ENCODE measurements at places on chromosomes 2 and 18. TPM values are rescaled to one million over a fixed set of nuclear protein-coding genes. Genes with fewer than 3 reads are reported as not detected.

DNA sequence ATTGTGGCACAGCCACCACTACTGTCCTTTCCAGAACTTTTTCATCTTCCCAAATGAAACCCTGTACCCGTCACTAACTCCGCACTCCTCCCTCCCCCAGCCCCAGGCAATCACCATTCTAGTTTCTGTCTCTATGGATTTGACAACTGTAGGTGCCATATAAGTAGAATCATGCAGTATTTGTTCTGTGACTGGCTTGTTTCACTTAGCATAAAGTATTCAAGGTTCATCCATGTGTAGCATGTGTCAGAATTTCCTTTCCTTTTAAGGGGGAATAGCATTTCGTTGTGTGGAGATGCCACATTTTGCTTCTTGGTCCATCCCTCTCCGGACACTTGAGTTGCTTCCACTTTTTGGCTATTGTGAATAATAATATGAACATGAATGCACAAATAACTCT, 842 bp upstream of the CKAP2L start:
- H3K27ac ChIP-seq = peak overlapping the region; percentile 92
- peaks cover 20% of the 10 kb centered on the region for H3K36me3 ChIP-seq
- peak overlapping the region; percentile 88 for H3K4me3 ChIP-seq

Gene LRATD1
- 7.3 TPM for total RNA-seq

- peaks cover 5% of the 10 kb centered on the region for H3K4me1 ChIP-seq
- DNase-seq = no peak
- H3K36me3 ChIP-seq = no peaks in the 10 kb centered on the region
- peaks cover 7% of the 10 kb centered on the region for H3K27me3 ChIP-seq
- H3K27ac ChIP-seq = no peak overlapping the region
Observed at GRCh38 chr2:196598846-196599245, 40.7 kb upstream of the CCDC150 start.

DNA sequence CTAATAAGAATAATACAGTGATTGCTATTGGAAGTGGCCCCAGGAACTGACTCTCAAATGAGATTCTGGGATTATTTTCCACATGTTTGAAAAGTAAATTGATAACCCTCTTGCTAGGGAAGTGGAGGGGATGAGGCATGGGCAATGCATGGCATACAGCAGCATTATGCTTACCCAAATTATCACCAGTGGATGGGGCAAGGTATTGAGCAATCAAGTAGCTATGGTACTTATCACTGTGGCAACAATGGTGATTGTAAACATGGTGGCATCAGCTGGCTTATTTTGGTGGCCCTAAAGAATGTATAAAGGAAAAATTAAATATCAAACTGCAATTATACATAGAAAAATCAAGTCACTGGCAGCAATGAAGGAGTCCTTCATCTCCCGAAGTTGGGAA, 155.1 kb downstream of the FIGN start:
- no peak overlapping the region for H3K27ac ChIP-seq
- H3K4me3 ChIP-seq = no peak overlapping the region
- no peak for DNase-seq

Gene RIT2
- total RNA-seq = not detected

Gene TBR1
- not detected for total RNA-seq

Gene RGPD3
- total RNA-seq = not detected

DNA sequence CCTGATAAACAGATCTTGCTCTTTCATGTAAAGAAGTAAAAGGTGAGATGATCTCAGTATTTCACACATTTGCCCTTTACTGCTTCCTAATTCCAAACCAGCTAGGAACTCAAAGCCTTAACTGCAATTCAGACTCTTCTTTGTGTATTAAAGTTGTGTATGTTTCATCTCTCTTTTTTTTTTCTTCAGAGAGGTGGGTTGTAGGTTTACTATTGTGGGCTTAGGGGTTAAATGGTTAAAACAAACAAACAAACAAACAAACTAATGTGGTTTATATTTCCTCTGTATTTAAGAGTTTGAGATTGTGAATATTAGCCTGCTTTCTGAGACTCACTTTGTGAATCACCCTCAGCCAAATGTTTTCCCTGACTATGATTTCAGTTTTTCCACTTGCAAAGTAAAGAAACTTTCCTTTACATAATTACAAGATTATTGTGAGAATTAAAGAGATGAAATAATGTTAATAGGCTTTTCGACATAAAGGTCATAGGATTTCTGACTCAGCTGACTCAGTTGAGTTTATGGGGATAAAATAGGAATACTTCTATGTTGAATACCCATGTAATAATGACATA, 2.8 kb downstream of the GULP1 start:
- peaks cover 15% of the 10 kb centered on the region for H3K4me1 ChIP-seq
- H3K36me3 ChIP-seq = no peaks in the 10 kb centered on the region
- no peak for DNase-seq
- peak overlapping the region; percentile 75 for H3K4me3 ChIP-seq
- no peaks in the 10 kb centered on the region for H3K27me3 ChIP-seq

GRCh38 chr2:30046396-30046795, 100.4 kb upstream of the YPEL5 start:
- H3K27me3 ChIP-seq = 0 out of 2 replicates have a peak, but pooled peaks cover 4% of the 10 kb centered on the region
- no peak overlapping the region for H3K4me3 ChIP-seq
- H3K27ac ChIP-seq = no peak overlapping the region

Gene SPDYA
- total RNA-seq = 0.16 TPM

DNA sequence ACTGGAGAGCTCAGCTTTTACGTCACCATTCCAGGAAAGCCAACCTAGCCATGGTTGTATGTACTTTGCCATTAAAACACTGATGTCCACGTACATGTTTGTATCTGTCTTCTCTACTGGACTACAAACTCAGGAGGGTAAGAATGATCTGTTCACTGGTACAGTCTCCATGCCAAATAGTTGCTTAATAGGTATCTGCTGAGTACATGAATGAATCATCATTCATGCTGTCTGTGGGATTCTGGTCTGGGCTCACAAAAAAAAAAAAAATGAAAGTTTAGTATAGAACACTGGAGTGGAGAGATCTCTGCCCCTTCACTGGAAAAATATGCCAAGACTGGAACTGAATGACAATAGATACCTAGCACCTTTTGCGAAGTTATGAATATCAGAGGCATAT, 102.6 kb upstream of the ITGA4 start:
- H3K27ac ChIP-seq = no peak overlapping the region
- no peak for DNase-seq
- no peaks in the 10 kb centered on the region for H3K36me3 ChIP-seq

DNA sequence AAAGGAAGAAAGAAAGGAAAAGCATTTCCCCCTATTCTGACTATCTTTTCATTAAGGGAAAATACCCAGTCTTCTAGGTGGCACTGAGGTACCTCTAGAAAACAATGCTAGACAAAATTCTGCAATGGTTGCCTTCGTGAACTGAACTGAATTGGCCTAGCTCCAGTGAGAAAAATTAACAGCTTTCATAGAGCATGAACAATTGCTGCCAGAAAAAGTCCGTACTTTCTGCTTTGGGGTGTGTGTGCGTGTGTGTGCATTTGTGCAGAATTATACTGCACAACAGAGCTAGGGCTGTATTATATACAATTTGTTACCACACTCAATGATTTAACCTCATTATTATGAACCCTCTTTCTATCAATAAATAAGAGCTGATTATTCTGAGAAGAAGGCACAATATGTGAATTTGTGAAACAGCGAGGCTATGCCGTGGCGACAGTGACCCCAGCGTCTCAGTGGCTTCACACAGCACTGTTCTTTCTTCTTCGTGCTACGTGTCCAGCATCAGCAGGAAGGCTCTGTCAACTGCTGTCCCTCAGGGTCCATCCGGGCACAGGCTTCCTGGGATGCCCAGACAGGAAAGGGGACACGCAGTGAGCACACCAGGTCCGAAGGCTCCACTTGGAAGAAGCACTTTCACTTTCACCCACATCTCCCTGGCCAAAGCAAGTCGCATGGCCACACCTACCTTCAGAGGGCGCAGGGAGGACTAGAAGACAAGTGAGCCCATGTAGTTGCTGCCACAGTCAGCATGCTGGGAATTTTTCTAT, 47.5 kb downstream of the PTGR3 start:
- no peaks in the 10 kb centered on the region for H3K36me3 ChIP-seq
- H3K27me3 ChIP-seq = peaks cover 20% of the 10 kb centered on the region
- H3K4me1 ChIP-seq = no peaks in the 10 kb centered on the region
- peak overlapping the region; percentile 35 for H3K4me3 ChIP-seq
- no peak for DNase-seq

- H3K27ac ChIP-seq = no peak overlapping the region
- no peaks in the 10 kb centered on the region for H3K36me3 ChIP-seq
- no peak overlapping the region for H3K4me3 ChIP-seq
- no peaks in the 10 kb centered on the region for H3K4me1 ChIP-seq
- no peak for DNase-seq
- peaks cover 19% of the 10 kb centered on the region for H3K27me3 ChIP-seq
Observed at GRCh38 chr2:101559551-101559950, 84.6 kb upstream of the RFX8 start.

Gene RFTN2
- total RNA-seq = not detected

DNA sequence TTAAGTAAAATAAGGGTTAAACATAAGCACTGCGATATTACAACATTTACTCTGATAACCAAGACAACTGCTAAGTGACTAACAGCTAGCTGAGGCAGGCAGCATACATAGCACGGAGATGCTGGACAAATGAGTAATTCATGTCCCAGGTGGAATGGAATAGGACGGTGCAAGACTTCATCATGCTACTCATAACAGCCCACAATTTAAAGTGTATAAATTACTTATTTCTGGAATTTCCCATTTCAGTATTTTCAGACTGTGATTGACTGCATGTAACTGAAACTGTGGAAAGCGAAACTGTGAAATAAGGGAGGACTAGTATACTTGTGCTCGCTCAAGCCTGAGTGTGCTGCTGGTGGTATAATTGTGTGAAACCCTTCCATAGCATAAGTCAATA, 12.9 kb downstream of the IER3IP1 start:
- H3K27ac ChIP-seq = no peak overlapping the region
- DNase-seq = no peak
- H3K27me3 ChIP-seq = no peaks in the 10 kb centered on the region
- 0 out of 3 replicates have a peak, but pooled peaks cover 2% of the 10 kb centered on the region for H3K36me3 ChIP-seq
- H3K4me3 ChIP-seq = no peak overlapping the region

GRCh38 chr2:121721926-121722325, 14.7 kb downstream of the NIFK start:
- peaks cover 16% of the 10 kb centered on the region for H3K4me1 ChIP-seq
- H3K27ac ChIP-seq = no peak overlapping the region
- H3K4me3 ChIP-seq = no peak overlapping the region
- H3K36me3 ChIP-seq = peaks cover 5% of the 10 kb centered on the region

DNA sequence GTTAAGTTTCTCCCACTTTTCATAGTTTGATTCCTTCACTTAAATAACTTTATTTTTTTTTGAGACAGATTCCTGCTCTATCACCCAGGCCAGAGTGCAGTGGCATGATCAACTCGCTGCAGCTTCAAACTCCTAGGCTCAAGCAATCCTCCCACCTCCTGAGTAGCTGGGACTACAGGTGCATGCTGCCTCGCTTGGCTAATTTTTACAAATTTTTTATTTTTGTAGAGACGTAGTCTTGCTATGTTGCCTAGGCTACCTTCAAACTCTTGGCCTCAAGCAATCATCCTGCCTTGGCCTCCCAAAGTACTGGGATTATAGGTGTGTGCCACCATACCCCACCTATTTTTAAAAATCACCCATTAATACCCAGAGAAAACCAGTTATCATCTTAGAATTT, 14.2 kb upstream of the WIPF1 start:
- DNase-seq = no peak
- H3K27me3 ChIP-seq = no peaks in the 10 kb centered on the region
- H3K4me3 ChIP-seq = no peak overlapping the region
- H3K27ac ChIP-seq = no peak overlapping the region
- H3K4me1 ChIP-seq = no peaks in the 10 kb centered on the region
- no peaks in the 10 kb centered on the region for H3K36me3 ChIP-seq

DNA sequence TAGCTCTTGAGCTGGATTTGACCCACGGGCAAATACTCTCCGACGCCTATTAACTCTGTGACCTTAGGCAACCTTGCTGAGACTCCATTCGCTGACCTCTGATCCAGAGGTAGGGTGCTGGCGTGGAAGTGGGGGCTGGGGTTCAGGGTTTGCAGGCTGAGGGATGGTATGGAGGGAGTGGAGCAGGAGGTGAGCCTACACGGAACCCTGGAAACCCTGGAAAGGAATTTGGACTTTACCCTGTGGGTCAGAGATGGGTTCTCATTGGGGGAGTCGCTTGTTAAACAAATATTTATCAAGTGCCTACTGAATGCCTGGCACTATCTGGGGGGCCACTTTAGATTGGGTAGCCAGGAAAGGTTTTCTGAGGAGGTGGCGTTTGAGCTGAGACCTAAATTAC, 58.2 kb upstream of the FZD7 start:
- H3K4me3 ChIP-seq = no peak overlapping the region
- H3K4me1 ChIP-seq = no peaks in the 10 kb centered on the region

Gene PLCL1
- total RNA-seq = 8.9 TPM

Gene COL5A2
- total RNA-seq = 0.42 TPM

DNA sequence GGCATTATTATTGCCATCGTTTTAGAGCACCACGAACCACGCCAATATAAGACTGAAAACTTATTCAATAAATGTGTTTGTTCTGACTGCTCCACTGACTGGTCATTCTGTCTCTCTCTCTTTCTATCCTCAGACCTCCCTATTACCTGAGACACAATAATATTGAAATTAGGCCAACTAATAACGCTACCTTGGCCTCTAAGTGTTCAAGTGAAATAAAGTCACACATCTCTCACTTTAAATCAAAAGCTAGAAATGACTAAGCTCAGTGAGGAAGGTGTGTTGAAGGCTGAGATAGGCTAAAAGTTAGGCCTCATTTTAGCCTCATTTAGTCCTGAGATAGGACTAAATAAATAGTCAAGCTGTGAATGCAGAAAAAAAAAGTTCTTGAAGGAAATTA, 38.8 kb downstream of the G6PC2 start:
- no peak overlapping the region for H3K27ac ChIP-seq
- DNase-seq = no peak
- H3K4me1 ChIP-seq = peaks cover 72% of the 10 kb centered on the region
- H3K36me3 ChIP-seq = no peaks in the 10 kb centered on the region
- H3K27me3 ChIP-seq = no peaks in the 10 kb centered on the region

DNA sequence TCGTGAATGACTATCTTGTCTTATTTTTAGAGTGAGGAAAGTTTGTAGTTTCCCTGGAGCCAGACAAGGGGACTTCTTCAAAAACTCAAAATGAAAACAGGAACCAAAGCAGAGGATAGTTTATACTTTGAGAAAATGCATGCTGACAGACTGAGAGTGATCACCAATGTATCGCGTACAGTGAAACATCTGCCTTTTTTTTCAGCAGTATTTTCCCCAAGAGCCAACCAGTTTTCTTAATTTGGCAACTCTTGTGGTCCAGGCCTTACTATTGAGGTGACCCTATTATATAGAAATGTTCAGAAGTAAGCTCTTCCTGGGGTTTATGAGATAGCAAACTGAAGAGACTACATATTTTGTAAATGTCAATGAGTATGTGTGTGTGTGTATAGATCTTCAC, 153.7 kb upstream of the VRK2 start:
- H3K4me3 ChIP-seq = no peak overlapping the region
- H3K4me1 ChIP-seq = no peaks in the 10 kb centered on the region
- H3K27me3 ChIP-seq = no peaks in the 10 kb centered on the region
- no peak overlapping the region for H3K27ac ChIP-seq

Gene CYBRD1
- 22.4 TPM for total RNA-seq

GRCh38 chr2:197416268-197416667, 18.6 kb downstream of the SF3B1 start:
- H3K4me3 ChIP-seq = no peak overlapping the region
- no peaks in the 10 kb centered on the region for H3K4me1 ChIP-seq
- no peaks in the 10 kb centered on the region for H3K27me3 ChIP-seq
- H3K27ac ChIP-seq = no peak overlapping the region
- peaks cover 85% of the 10 kb centered on the region for H3K36me3 ChIP-seq

Gene MALL
- 0.24 TPM for total RNA-seq

Measured in K562 (cell line).